ENCODE measurements at places on chromosomes 5 and 9. TPM values are rescaled to one million over a fixed set of nuclear protein-coding genes. Genes with fewer than 3 reads are reported as not detected.

Gene SLC6A7
- total RNA-seq = not detected

Gene CRB2
- not detected for total RNA-seq

Gene SLC23A1
- total RNA-seq = not detected

Gene TMEM174
- not detected for total RNA-seq

Gene PLGRKT
- 6.0 TPM for total RNA-seq

Gene FAM53C
- 17.2 TPM for total RNA-seq

Gene GDF9
- total RNA-seq = not detected

Gene STPG3
- total RNA-seq = not detected

Gene LCN15
- total RNA-seq = not detected

Gene PITX1
- total RNA-seq = not detected

Gene CMYA5
- not detected for total RNA-seq

Gene CLK4
- 17.2 TPM for total RNA-seq

Gene PLAA
- total RNA-seq = 48.8 TPM

Gene TSSK1B
- not detected for total RNA-seq

Gene CFAP90
- total RNA-seq = not detected

Gene PRRT1B
- not detected for total RNA-seq

Gene GRXCR2
- total RNA-seq = not detected

Gene VLDLR
- total RNA-seq = 7.4 TPM

Gene ANKRD34B
- total RNA-seq = not detected

Gene SNX18
- total RNA-seq = 17.3 TPM

Gene PCDHA3
- under 0.01 TPM for total RNA-seq

Gene IL4
- not detected for total RNA-seq
